ENCODE measurements at places on chromosomes 11 and 22.

DNA sequence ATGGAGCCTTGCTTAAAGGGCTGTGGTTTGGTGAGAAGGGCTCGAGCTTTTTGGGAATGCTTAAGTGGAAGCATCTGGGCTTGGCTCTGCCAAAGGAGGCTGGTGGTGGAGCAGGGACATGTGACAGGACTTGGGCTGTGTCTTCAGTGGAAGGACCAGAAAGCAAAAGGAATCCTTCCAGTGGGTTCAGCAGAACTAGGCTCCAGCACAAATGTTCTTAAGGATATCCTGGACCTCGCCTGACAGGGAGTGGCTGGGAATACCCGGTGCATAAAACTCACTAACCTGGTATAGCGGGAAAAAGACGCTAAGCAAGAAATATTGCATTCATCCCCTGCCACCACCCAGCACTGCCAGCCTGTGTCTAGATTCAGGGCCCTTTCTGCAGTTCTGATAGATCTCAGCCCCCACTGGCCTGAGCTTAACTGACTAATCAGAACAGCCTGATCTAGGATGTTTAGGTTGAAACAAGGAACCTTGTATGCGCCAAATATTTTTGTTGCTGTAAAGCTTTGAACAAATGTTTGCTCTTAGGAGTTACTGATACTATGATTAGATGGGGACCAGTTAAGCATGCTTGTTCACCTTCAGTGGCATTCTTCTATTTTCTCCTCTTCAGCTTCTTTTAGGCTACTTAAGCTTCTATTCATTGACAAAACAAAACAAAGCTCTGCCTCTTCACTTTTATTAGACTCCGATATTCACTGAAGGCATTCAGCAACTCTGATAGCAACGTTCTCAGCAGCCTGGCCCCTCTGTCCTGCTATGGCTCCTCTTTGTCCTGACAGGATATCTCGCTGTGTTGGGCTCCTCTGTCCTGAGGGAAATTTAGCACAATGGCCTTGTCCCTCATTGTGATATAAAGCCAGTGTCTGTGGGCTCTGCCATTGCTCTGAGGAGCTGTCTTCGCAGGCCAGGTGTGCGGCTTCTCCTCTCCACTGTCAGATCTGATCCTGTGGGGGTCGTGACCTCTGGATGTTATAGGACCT lies 25.0 kb downstream of the PPFIBP2 start:
- DNase-seq: no peak

- no peak for DNase-seq
Observed at GRCh38 chr22:32584650-32585049, 110.0 kb downstream of the FBXO7 start.

DNA sequence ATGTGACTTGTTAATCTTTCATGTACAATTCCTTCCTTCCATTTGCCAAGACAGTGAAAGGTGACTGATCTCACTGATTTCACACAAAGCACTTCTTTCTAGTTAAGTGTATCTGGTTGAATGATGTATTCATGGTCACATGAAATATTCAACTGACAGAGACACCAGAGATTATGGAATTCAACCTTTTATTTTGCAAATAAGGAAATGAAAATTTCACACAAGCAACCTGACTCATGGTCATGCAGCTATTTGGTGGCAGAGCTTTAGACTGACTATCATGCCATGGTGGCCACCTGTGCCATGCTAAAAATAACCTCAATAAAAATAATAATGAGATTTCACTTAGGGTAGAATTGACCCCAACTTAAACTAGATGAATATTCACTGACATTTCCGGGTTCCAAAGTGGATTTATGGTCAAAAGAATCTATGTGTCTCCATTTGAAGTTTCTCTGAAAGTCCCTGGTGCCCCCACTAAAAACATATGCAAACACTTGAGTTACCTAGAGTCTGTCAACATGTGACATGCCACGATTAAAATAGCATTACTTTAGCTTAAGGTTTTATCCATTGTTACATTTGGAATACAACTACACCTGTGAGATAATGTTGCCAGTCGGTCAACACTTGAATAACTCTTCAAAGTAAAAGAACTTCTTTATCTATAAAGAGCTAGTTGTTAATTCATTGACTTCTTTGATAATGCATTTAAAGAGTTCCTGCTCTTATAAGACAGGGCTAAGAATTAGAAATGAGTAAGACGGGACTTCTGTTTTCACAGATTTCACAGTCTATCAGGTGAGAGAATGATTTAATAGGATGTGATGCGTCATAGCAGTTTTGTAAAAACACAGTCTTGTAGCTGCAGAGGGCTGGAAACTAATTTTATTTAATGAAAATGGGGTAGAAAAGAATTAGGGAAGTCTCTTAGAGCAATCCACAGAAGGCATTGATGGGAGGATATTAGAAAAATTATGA lies 94.6 kb upstream of the OR9G4 start:
- DNase-seq: no peak

- DNase-seq: no peak
Observed at GRCh38 chr22:46072981-46073682, 77.2 kb upstream of the PPARA start.

GRCh38 chr11:12968826-12969225 lies 40.3 kb upstream of the RASSF10 start:
- no peak for DNase-seq

- DNase-seq: no peak
Observed at GRCh38 chr11:36510594-36510942, 496 bp upstream of the TRAF6 start.

DNA sequence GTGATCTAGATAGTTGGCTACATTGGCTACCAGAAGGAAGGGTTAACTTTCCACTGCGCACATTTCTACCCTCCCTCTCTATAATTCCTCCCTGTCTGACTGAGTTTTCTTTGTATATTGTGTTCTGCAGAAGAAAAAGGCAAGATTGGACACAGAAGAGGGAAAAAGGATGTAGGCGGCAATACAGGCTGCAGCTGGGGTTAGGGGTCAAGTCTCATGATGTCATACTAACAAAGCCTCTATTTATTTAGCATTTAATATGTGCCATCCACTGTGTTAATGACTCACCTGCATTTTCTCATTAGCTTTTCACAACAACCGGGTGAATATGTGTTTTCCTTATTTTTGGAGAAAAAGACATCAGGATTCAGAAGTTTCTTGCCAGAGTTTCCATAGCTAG lies 2.0 kb downstream of the FAM83F start:
- no peak for DNase-seq

DNA sequence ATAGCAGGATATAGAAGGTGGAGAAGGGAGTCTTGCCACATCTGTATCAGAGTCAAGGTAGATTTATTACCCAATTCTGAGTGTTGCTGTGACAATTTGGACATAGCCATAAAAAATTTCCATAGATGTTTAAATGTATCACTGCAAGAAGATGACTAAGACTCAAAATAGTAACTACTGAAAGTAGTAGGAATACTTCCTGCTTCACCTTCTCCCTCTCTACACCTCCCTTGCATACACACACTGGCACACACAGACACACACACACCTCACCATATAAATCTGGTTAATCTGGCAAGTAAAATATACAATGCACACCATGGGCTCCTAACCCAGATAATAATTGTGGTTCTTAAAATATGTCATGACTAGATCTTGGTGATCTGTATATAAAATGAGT lies 5.2 kb upstream of the ZDHHC13 start:
- no peak for DNase-seq

- DNase-seq: no peak
Observed at GRCh38 chr11:91805293-91805692, 419.3 kb upstream of the FAT3 start.

DNA sequence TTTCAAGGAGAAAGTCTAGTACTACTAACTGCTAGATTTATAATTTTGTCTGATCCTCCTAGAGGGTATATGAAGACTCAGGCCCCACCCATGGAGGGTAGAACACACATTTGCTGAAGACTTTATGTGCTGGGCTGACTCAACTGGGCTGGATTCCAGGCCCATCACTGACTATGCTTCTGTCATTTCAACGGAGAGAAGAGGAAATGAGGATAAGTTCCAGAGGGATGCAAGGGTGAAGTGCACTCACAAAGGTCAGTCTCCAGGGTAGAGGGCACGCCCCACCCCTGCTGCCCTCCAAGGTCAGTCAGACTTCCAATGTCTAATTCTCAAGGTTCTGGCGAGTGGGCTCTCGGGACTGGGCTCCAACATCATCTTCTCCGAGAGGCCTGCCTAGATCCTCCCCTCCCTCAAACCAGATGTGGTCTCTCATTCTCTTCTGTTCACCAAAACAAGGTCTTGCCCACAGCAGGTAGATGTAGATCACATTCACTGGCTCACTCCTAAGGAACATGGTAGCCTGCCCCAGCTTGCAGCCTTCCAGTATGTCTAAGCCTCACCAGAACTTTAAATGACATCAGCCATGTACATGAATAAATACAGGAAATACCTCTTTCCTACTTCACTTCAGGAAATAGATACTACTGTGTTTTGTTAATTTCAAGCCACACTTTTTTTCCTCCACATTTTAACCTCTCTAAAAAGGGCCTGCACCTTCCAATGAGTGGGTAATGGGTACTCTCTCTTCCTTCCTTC lies 7.3 kb upstream of the C11orf86 start:
- no peak for DNase-seq

DNA sequence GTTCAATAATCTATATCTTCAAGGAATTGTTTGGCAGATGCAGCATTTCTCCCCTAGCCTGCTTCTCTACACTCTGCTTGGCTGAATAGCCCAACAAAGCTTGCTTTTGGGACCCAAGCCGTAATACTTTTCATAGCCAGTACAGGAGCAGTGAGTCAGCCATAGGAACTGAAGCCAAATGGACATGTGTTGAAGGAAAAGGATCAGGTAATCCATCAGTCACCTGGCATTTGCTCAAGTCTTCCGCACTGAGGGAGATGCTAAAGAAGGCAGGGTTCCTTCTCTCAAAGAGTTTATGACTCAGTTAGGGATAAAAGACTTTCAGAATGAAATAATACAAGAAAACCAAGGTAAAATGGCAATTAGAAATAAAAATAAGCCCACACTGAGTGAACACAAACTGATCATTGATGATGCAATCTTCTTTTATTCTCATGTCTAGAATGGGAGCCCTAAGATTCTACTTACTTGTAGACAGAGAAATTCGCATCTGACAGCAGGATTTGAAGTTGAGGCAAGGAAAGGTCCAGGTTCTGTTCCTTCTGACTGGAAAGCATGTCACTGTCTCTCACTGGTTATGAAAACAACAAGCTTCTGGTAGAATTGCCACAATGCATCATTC lies 13.2 kb downstream of the C11orf87 start:
- no peak for DNase-seq

- no peak for DNase-seq
Observed at GRCh38 chr11:19246816-19247215, 6.1 kb upstream of the E2F8 start.

GRCh38 chr11:133920109-133920990 lies 36.4 kb downstream of the IGSF9B start:
- no peak for DNase-seq

DNA sequence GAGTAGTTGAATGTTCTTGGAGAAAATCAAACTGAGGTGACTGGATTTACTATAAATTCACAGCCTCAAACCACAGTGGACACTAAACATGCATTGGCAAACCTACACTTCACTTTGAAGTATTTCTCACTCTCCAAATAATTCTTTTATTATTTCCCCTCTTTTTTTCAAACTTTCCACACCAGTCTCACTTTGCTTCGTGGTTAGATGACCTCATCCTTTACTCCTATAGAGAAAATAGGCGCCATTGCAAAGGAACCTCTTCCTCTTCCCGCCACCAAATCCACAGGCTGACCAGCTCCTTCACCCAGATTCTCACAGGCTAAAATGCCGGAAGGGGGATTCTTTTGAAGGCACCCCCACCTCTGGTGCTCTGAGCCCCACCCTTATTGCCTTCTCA lies 33.4 kb downstream of the HTR3A start:
- DNase-seq: no peak

DNA sequence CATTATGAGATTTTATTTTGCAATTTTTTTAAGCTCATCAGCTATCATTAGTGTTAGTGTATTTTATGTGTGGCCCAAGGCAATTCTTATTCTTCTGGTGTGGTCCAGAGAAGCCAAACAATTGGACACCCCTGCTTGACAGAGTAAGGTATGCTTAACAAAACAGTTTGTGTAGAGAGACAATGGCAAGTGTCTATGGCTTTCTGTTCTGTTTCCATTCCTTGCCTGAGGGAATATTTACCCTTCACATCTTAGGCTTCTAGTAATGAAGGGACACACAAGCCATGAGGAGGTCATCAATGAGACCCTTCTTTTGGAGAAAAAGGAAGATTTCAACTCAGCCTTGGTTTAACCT lies 1278.4 kb upstream of the TENM4 start:
- DNase-seq: no peak

- no peak for DNase-seq
Observed at GRCh38 chr11:109902764-109903433, 190.3 kb upstream of the ZC3H12C start.

- DNase-seq: peak; percentile 67
Observed at GRCh38 chr22:29245626-29246385, 22.0 kb downstream of the RHBDD3 start.

- no peak for DNase-seq
Observed at GRCh38 chr11:107785401-107785800, 73.2 kb downstream of the SLC35F2 start.

- no peak for DNase-seq
Observed at GRCh38 chr22:35502836-35503235, 37.8 kb upstream of the RASD2 start.

DNA sequence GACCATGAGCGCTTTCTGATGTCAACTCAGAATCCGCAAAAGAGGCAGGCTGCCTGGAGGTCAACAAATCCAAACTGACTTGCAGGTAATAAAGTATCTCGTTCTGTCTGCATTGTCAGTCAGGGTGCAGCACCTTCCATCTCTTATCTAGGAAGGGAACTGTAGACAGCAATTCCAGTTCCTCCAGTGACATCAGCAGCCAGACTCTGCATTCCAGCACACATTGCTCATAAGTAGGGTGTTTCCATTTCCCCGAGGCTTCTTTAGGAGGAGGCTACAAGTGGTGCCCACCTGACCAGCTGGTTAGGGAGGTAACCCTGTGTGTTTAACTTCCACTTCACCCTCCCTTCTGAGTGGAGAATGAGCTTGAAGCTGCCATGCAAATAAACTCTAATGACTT lies 53.3 kb downstream of the NTM start:
- DNase-seq: no peak

DNA sequence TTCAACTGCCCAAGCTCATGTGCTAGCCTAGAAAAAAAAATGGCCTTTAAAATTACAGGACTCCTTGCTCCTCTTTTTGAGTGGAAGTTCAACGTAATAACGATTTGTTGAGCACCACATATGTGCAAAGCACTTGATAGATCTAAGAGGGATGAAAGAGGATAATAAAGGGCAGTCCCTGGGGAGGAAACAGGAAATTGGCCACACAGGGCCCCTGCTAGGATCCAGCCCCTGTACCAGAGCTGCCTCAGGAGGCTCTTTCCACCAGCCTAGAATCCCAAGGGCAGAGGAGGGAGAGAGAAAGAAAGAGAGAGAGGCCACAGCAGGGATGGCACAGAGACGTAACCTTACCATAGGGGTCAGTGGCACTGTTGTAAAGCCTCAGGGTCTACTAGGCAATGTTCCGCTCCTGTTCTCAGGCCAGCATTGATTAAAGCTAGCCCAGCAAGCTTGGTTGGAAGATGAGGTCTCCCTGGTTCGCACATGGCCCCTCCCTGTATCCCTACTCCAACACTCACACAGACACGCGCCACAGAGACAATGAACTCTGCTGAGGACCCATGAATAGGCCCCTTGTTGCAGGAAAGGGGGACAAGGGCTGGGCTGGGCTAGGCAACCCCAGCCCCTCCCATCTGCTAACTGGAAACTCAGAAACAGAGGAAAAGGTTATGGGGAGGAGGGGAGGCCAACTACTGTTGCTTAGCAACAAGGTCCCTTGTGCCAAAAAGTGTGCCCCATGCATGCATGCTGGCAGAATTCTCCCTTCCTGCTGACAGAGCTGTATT lies at the start of gene TMPRSS5:
TSS of gene TMPRSS5 (minus strand) at position 438 of the 785 bp plus-strand sequence. CDS start at position 354, 84 bp downstream.
- DNase-seq: no peak

Measured in CD4-positive, alpha-beta T cell treated with Interleukin-12 subunit alpha and Interleukin-12 subunit beta, for 1 hour (primary cell).